ENCODE measurements at places on chromosomes 11 and 22.

DNA sequence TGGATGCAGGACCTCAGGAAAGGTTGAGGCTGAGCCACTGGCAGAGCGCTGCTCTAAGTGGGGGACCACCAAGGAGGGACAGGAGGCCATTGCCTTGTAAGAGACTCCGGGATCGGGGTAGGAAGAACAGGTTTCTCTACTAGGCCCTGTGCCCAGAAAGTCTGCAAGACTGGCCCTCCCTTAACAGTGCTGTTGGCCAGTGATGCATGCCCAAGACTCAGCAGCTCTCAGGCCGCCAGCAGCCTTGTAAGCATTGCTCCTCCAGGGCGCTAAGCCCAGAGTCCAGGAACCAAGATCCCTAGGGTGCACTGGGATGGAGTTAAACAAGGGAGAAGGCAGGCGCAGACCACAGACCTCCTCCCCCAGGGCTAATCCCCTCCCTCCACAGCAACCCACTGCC, 39.3 kb upstream of the PANX1 start:
- DNase-seq, result no peak

DNA sequence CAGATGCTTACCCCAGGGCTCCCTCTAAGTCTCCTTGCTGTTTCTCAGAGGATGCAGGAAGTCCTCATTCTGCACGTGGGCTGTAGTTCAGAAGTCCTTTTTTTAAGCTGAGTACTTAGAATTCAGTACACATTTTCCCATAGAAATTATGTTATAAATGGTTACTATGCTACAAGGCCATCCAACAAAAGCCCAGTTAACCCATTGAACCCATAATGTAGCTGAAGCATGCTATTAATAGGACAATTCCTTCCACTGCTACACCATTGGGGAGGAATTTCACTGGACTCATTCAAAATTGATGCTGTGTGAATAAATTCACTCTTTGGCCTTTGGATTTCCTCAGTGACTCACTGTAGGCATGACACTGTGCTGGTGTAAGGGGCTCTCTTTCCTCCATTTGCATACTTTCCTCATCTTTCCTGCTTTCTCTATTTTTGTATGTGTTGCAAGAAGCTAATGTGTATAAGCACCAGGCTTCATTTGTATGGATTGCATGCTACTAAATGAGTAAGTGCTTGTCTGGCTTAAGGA, 148.0 kb downstream of the NTM start:
- DNase-seq, result no peak

GRCh38 chr11:115324581-115325432, 179.4 kb downstream of the CADM1 start:
- peak; percentile 62 for DNase-seq

GRCh38 chr22:25540166-25540907, 24.1 kb upstream of the GRK3 start:
- DNase-seq, result no peak

- DNase-seq, result no peak
Measured at GRCh38 chr11:33716243-33716642, 15.6 kb upstream of the C11orf91 start.

DNA sequence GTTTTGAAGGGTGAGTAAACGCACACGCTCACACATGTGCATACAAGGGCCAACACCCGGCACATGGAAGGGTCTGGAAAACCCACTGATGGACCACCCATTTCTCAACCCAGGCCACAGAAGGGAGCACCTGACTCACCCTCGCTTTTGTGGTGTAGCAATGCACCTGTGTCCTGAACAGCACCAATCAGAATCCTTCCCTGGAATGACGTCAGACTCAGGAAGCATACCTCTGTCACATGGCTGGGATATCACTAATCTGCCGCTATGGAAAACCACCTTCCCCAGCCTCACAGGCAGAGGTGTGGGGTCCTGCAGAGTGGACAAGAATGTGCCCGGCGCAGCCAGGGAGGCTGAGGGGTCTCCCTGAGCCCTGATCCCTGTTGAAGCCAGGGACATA, 9.0 kb upstream of the OSM start:
- DNase-seq, result no peak

- peak; percentile 92 for DNase-seq
Measured at GRCh38 chr11:67032830-67033551, 10.1 kb downstream of the SYT12 start.

- DNase-seq, result no peak
Measured at GRCh38 chr11:35112056-35112845, 26.7 kb upstream of the CD44 start.

DNA sequence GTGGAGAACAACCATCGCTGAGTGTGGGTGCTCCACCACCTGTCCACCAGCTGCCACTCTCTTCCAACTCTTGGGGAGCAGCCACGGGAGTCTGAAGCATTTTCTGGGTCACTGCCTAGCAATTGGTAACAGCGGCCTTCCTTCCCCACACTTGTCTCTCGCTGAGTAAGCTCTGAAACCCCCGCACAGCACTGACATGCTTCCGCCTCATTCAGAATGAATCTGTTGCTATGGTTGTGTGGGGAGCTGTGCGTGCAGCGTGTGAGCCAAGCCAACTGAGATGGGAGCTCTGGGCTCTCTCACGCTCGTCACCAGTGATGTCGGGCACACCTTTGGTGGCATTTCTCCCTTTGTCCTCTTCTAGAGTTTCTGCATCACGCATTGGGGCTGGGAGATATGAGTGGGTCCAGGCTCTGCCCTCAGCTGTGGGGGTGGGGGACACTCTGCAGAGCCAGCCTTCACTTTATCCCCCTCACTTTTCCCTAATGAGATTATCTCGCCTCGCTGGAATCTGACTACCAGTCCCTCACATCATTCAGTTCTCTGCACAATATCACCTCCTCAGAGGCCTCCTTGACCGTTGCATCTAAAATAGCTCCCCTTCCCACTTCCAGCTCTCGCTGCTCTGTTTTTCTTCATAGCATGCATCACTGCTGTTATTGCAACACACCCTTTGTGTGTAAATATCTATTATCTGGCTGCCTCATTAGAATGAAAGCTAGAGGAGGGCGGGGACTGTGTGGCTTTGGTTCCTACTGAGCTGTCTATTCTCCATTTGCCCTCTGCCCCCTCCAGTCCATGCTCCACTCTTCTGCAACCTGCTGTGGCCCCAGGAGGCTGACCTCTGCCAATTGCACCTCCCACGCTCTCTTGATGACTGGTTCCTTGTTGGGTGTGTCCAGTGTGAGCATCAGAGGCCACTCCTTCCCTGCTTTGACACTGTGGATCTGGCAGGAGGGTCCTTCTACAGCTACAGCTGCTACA, 569.9 kb upstream of the CADM1 start:
- DNase-seq, result peak; percentile 83

GRCh38 chr11:104624021-104624420, 274.2 kb downstream of the CASP12 start:
- no peak for DNase-seq

GRCh38 chr22:50236731-50237409, 8.0 kb downstream of the TUBGCP6 start:
- no peak for DNase-seq

DNA sequence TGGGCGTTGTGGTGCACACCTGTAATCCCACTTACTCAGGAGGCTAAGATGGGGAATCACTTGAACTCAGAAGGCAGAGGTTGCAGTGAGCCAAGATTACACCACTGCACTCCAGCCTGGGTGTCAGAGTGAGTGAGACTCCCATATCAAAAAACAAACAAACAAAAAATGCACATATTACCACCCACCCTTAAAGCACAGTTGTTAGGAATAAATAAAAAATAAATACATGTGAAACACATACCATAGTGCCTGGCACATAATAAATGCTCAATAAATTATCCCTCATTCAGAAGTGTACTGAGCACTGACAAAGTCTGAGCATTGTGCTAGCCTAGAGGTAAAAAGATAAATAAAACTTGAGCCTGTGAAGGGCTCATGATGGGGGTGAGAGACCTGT, 9.0 kb upstream of the JAML start:
- no peak for DNase-seq

DNA sequence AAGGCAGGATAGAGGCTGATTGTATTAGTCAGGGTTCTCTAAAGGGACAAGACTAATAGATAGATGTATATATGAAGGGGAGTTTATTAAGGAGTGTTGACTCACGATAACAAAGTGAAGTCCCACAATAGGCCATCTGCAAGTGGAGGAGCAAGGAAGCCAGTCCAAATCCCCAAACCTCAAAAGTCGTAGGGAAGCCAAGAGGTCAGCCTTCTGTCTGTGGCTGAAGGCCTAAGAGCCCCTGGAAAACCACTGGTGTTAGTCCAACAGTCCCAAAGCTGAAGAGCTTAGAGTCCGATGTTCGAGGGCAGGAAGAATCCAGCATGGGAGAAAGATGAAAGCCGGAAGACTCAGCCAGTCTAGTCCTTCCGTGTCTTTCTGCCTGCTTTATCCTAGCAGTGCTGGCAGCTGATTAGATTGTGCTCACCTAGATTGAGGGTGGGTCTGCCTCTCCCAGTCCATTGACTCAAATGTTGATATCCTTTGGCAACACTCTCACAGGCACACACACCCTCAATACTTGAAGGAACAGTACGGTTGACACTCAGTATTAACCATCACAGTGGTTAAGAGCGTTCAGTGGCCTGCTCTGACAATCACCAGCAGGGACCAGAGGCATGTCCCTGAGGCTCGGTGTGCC, 135.6 kb downstream of the CSNK2A3 start:
- no peak for DNase-seq
